Prostate gland (tissue), 2 donors: ENCODE measurements at places on chromosomes 16 and 17.
A peak's percentile ranks its signal among the peaks of the same experiment; 100 is the strongest.

DNA sequence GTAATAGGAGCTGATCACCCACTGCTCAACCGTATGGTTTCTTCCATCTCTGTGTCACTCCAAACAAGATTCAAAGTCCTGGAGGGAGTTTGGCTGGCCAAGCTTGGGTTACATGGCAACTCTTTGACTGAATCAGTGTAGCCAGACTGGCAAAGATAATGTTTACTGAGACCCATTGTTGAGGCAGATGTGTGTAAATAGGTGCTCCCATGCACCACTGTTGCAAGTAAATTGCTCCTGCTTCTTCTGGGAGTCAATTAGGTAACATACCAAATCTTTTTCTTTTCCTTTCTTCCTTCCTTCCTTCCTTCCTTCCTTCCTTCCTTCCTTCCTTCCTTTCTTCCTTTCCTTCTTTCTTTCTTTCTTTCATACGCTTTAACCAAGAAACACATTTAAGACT lies 86.3 kb upstream of the DHX40 start:
- DNase-seq, result no peak

DNA sequence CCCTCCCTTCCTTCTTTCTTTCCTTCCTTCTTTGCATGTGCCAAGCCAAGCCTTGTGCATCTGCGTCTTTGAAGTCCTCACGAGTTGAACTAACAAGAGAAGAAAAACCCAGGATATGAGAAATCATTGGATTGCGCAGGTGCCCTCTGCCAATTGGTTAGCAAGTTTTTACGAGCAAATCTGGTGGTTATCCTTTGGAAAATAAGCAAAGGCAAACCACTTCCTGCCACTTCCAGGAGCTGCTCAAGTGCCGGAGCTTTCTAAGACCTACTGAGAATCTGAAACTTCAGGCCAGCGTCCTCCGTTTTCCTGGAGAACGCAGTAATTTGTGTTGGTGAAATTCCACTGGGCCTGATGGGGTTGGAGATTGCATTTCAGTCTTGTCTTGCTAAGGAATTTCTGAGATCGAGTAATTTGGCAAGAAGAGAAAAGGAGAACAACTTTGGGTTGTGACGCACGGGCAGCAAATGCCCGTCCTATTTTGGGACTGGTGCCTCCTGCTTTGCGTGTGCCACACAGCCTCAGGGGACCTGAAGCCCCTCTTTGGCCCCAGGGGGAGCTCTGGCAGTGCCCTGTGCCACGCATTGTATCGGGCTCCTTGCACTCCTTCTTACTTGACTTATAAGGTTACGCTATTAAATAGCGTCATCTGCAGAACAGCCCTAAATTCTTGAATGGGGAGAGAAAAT lies 56.4 kb downstream of the CMIP start:
- DNase-seq, result peak; percentile 37

DNA sequence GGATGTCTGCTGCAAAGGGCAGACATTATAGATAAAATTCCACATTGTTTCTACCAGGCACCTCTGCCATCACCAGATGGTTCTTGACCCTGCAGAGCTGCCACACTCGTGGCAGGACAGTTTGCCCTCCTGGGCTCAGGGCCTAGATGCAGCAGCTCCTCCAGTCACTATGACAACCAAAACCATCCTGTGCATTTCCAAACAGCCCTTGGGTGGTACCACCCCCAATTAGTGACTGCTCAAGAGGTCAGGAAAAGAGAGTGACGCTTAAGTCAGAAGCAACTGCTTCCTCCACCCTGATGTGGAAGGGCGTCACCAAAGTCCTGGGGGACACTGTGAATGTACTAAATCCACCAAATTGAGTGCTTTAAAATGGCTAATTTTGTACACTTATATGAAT lies 109.2 kb downstream of the C16orf95 start:
- DNase-seq, result no peak

DNA sequence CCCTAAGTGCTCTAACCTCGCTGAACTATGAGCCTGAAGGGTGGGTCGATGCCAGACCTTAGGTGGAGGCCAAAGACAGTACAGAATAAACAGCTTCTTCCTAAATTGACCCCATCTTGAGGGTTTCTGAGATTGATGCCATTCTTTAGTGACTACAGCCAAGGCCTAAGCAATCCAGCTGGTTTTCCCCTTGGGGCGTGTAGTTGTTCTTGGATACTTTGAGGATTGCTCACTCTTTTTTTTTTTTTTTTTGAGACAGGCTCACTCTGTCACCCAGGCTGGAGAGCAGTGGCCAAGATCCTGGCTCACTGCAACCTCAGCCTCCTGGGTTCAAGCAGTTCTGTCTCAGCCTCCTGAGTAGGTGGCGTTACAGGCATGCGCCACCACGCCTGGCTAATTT lies 2.0 kb downstream of the OVCA2 start:
- DNase-seq, result no peak

DNA sequence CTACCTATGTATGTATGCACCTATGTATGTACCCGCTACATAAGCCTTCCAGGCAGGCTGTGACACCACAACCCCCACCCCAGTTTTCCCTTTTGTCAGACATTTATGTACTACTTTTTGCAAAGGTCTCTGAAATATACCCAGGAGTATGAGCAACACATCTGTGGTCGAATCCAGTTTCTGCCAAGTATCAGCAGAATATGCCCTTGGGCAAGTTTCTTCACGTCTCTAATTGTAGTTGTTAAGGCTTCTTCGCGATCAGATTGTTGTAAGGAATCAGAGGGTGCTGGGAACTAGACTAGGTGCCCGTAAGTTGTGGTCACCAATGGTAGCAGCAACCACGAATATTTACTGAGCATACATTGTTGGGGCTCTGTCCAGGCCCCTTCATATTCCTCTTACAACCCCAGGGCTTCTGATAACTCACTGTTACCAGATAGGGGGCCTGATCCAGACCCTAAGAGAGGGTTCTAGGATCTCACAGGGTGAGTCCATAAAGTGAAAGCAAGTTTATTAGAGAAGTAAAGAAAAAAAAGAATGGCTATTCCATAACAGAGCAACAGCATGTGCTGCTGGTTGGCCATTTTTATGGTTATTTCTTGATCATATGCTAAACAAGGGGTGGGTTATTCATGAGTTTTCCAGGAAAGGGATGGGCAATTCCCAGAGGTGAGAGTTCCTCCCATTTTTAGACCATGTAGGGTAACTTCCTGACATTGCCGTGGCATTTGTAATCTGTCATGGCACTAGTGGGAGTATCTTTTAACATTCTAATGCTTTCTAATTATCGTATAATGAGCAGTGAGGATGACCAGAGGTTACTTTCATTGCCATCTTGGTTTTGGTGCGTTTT lies 16.6 kb downstream of the NUDT7 start:
- DNase-seq, result no peak

DNA sequence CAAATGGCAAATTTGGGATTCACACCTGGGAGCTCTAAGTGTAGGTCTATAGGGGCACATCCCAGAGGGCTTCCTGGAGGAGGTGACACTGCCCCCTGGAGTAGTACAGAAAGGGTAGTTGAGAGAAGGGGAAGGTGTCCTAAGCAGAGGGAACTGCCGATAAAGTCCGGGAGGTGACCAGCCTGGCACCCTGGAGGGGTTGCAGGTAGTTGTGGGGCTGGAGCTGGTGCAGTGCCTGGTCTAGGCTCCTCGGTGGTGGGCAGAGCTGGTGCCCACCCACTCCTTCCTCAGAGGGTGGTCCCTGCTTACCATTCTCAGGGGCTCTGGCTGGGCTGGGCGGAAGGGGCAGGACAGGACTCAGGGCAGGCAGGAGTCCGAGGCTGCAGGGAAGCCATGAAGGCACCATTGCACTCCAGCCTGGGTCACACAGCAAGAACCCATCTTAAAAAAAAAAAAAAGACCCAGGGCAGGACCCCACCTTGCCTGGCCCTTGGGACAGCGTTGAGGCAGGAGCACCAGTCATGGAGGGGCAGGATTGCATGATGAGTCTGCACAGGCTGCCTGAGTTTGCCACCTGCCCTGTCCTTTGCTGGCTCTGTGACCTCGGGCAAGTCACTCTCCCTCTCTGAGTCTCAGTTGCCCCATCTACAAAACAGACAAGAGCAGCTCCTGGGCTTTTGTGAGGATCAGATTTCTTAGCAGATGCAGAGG lies 43.8 kb downstream of the LAT start:
- DNase-seq, result no peak
